ENCODE measurements at places on chromosomes 2 and 18.

GRCh38 chr2:11186145-11186544 is 30.9 kb downstream of the SLC66A3 start:
- no peak for DNase-seq

- no peak for DNase-seq
Measured at GRCh38 chr2:226077841-226078240, 678.3 kb downstream of the NYAP2 start.

DNA sequence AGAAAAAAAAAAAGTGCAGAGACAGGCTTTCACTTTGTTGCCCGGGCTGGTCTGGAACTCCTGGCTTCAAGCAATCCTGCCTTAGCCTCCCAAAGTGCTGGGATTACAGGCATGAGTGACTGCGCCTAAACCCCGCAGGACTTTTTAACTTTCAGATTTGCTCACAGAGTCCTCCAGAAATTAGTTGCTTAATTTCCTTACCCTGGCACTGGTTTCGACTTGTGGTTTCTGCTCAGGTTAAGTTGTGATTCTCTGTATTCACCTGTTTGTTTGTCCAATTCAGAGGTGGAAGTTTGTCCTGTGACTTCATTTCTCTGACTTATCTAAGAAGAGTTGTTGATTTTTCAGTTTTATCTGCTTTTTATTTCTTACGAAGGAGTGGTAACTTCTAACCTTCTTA is 238.1 kb downstream of the TMEM182 start:
- no peak for DNase-seq

DNA sequence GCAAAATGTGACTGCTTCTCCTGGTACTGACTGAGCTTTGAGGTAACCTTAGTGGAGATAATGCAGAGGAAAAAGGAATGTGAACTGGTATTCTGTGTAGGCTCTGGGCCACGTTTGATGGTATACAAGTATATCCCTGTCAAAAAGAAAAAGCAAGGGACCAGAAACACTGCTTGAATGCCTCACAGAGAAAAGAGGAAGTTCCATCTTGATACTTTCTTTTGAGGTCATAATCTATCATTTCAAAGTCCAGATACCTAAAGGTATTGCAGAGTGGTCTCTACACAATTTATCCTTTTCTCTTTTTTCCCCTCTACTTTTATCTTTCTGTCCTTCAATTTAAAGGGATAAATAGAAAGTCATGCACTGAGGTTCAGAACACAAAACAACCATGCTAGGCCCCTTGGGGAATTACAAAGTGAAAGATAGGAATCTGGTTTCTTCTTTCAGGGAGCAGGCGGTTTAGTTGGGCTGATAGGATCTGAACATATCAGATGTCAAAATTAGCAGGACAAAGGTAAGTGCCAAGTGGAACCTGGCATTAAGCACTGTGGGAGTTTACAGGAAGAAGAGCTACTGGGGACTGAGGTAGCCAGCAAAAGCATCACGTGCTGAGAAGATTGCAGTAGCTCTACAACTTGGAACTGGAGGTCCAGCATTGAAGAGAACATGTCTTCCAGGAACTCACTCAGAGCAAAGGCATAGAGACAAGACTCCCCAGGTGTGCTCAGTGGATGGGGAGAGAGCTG is 121.2 kb downstream of the LYPD6 start:
- no peak for DNase-seq

GRCh38 chr2:199449455-199449854 is 8.3 kb downstream of the SATB2 start:
- DNase-seq = no peak

- no peak for DNase-seq
Measured at GRCh38 chr2:223532712-223533111, 69.4 kb downstream of the SCG2 start.

All from activated T-cell treated with anti-CD3 and anti-CD28 coated beads for 48 hours (primary cell).